ENCODE measurements at places on chromosomes 16 and 17.

DNA sequence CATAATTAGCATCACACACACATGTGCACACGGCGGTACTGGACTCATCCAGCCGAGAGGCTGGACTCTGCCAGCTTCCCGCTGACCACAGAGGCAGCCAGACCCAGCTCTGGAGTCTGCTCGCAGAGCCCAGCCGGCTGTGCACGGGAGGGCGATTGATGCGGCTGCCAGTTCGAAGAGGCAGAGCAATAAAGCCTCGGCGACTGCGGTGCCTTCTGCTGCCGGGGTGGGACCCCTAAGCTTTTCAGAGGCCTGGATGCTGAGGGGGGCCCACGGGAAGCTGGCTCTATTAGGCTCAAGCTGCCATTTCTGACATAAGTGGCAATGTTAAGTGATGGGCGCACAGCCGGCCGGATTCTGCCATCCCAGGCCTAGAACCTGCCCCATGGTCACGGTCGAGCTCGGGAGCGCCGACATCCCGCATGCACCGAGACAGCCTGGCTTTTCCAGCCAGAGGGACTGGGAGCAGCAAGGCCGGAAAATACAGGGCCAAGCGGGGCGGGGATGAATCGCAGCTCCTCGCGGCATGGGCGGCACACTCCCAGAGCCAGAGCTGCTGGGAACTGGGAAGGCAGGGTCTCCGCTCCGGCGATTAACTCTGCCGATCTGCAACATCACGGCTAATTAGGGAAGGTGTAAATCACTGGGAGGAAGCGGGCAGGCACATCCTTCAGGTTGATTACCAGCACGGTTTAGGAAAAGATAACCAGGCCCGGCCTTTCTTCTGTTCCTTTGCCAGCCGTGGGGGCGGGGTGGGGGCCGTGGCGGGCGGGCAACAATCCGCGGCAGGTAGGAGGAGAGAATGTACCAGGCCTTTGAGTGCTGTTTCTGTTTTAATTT is 57.7 kb downstream of the TBC1D16 start:
- no peak for DNase-seq

- DNase-seq: no peak
Measured at GRCh38 chr17:77965352-77965751, 6.8 kb downstream of the TNRC6C start.

DNA sequence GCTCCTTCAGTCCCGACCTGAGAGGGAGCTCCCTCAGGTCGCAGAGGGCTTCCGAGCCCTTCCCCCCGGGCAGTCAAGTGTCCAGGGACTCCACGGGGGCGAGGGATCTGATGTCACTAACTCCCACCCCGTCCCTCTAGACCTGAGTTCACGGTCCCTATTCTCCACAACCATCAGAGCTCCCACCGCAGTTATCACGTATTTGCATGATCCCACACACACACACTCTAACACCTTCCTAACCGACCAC is 3.7 kb upstream of the PER1 start:
- no peak for DNase-seq

DNA sequence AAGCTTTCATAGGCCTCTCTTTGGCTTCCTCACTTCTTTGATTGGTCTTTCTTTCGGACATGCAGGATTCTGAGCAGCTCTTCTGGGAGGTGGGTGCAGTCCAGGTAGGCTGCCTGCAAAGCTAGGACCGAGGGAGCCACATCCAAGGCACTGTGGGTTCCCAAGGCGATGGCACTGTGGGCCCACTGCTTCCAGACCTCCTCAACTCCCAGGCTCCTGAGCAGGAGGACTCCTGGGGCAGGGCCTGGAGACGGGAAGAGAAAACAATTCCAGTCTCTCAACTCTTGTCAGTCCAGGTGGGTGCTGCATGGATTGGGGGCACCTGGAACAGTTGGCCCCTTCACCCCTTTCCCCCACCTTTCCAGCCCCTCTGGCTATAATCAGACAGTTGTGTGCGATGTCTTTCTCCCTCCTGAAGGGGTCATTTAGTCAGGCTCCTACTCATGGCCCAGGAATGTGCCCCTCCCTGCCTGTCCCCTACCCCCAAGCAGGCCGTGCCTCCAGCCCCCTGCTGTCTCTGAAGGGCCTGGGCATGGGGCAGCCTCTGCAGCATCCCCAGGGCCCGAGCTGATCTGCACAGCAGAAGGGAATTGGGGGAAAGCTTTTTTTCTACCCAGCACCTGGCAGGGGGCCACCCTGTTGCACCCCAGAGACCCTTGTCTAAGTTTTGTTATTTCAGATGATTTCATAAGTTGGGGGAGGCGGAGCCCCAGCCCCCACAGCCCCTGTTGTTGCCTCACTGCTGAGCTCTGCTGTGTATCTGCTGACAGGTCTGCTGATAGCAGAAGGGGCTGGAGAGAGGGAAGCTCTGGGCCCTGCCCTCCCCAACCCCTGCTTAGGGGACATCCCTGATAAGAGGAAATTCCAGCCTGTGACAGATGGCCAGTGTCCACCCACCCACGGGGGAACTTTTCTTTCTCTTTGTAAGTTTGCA is 330.3 kb downstream of the SEC14L1 start:
- no peak for DNase-seq

DNA sequence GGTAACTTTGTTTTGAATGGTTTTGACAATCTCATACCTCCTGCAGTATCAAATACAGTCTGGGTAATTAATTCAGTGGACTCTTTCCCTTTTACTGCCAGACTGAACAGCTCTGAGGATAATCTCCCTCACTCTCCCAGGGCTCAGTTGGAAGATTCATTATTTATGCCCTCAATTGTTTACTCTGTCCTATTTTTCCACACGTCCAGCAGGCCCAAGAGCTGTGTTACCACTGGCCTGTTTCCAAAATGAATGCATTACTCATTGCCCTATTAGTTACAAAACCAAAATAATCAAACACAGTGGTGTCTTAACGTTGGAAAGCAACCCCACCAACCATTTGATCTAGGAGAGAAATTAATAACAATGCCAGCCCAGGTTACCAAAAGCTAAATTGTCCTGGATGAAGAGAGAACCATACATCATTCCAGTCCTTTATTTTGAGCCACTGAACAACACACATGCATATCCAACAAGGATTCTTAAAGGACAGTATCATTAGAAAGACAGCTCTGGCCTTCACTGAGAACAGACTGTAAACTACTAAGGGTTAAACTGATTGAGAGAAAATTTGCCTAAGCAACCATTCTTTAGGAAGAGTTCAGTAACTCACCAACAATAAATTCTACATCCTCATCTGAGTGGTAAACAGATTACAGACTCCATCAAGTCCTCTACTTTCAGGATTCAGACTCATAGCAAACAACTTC is 34.5 kb downstream of the FAM222B start:
- no peak for DNase-seq

- DNase-seq: no peak
Measured at GRCh38 chr16:31143694-31144148, 6.1 kb downstream of the PRSS36 start.

DNA sequence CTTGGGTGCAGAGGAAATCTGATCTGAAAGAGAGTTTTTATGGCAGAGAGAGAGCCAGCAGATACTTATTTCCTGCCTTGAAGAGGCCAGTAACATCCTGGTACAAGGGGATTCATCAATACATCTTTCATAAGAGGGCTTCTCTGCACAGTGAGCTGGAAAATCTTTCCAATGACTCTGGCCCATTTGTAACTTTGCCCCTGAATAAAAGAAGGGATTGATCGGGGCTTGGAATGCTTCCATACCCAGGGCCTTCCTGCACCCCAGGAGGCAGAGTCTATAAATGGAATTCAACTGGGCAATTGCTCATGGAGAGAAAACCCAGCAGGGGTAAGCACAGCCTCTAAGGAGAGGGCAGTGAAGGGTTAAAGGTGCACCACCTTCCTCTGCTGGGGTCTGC is 163.3 kb downstream of the XYLT1 start:
- no peak for DNase-seq

DNA sequence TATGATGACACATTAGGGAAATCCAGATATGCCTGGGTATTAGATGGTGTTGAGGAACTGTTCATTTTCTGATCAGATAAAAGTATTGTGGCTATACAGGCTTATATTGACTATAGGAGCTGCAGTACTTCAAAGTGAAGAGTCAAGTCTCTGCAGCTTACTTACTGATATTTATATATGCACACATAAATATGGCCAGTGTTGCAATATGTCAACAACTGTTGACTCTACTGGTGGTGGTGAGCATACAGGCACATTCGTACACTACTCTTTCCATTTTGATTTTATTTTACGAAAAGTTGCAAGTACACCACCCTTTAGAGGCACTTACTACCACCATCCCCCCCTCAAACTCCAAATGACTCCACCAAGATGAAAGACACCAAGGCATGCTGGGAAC is 2.5 kb downstream of the CIAO2B start:
- DNase-seq: no peak

Data from effector memory CD8-positive, alpha-beta T cell (primary cell).